Keratinocyte (primary cell): ENCODE measurements at places on chromosomes 13 and 19. TPM values are rescaled to one million over a fixed set of nuclear protein-coding genes. Genes with fewer than 3 reads are reported as not detected.

The MBD3L3 gene
- not detected in 3 replicates for polyA plus RNA-seq

The GRWD1 gene
- 23.0 to 35.4 TPM (median 26.1 TPM) in 3 replicates for polyA plus RNA-seq

DNA sequence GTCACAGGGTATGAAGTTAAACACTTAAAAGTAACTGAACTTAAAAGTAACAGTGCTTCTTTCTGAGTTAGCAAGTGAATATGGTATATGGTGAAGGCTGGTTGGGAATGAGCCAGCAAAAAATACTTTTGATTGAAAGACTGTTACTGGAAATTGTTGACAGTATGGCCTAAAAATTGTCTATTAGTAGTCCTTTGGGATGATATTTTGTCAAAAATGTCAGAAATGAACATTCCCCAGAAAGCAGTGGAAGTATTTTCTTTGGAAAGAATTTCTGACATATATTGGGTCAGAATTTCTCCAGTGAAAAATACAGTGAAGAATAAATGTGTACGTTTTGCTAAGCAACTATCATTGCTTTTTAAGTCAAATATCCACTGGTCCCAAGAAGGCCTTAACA lies 860.5 kb downstream of the PCDH9 start:
- no peak for DNase-seq

DNA sequence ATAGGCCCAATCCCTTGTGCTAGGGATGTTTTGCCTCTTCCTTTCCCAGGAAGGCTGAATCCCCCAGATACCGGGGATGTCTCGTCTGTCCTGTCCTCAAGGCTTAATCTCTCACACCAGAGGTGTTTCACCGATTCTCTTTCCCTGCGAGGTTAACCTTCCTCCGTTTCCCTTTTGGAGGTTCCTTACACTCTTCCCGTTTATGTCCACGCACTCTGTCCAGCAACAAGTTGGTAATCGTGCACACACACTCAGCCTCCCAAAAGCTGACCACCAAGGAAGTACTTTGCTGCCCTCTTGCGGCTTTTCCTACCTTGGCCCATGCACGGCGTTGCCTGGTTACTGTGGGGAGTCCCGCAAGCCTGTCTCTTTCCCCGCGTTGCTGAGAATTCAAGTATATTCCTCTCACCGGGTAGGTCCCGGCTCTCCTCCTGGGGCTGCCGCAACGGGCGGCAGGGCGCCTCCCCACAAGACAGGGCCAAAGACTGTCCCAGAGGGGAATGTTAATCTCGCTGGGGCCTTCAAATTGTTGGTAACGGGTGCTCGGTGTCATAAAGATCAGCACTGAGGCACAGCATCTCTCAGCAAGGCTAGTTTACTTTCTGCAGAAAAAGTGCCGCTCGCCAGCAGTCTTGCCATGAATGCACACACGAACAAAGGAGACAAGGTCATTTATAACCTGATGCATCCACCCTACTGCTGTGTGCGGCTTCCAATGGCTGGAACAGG lies 36.7 kb upstream of the CD177 start:
- no peak for DNase-seq

GRCh38 chr19:41324921-41325639 lies 15.1 kb downstream of the CCDC97 start:
- no peak for DNase-seq

The LRRC25 gene
- polyA plus RNA-seq, result not detected in 3 replicates

DNA sequence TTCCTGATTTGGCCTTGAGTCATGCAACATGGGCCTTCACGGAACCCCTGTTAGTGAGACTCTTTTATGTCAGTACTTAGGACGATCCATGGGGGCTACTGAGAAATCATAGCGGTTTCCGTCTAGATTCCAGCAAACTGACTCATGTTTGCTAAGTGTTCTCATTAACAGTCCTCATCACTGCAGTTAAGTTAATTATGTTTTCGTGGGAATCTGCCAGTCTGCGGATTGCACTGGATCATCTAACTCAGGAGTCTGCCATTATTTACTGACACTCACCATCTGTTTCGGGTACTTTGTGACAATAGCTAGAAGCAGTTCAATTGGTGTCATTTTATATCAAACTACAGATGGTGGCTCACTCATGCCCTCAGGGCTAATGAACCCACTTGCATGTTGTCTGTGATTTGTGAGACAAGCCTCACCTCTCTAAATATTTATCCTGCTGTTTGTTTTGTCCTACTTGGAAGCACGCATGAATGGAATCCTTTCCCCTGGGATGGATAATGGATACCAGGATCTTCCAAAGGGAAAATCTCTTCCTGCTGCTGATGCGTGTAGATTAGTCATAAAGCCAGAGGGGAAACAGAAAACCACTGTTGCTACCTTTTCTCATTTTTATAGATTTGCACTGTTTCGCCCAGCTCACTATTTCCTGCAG lies 61.8 kb downstream of the RAB20 start:
- DNase-seq, result no peak

The OR7A17 gene
- not detected in 3 replicates for polyA plus RNA-seq

The GGACT gene
- polyA plus RNA-seq, result 5.6 to 8.2 TPM (median 6.2 TPM) in 3 replicates

GRCh38 chr19:18480006-18480691 lies 41.7 kb downstream of the ELL start:
- DNase-seq, result no peak

The PEG3 gene
- 0.08 to 0.14 TPM (median 0.09 TPM) in 3 replicates for polyA plus RNA-seq

GRCh38 chr19:1592024-1592754 lies 476 bp downstream of the MBD3 start:
- peak; percentile 59 for DNase-seq

- DNase-seq, result no peak
Observed at GRCh38 chr13:64488731-64489130, 2741.4 kb downstream of the PCDH9 start.

GRCh38 chr13:26440111-26440510 lies 117.4 kb upstream of the WASF3 start:
- no peak for DNase-seq

The TNPO2 gene
- polyA plus RNA-seq, result 75.3 to 115 TPM (median 105 TPM) in 3 replicates

The C19orf38 gene
- 0.14 to 0.22 TPM in 2 of 3 replicates, not detected in the other for polyA plus RNA-seq

The LILRA1 gene
- not detected in 3 replicates for polyA plus RNA-seq

The NFIX gene
- polyA plus RNA-seq, result 3.1 to 21.4 TPM (median 5.2 TPM) in 3 replicates

- no peak for DNase-seq
Observed at GRCh38 chr19:16593181-16593580, 21.0 kb upstream of the SLC35E1 start.
